Stimulated activated CD4-positive, alpha-beta T cell treated with anti-CD3 and anti-CD28 coated beads, Interleukin-4, amount 100 ng/mL, for 1 hour (primary cell): ENCODE measurements at places on chromosomes 12 and 14.

DNA sequence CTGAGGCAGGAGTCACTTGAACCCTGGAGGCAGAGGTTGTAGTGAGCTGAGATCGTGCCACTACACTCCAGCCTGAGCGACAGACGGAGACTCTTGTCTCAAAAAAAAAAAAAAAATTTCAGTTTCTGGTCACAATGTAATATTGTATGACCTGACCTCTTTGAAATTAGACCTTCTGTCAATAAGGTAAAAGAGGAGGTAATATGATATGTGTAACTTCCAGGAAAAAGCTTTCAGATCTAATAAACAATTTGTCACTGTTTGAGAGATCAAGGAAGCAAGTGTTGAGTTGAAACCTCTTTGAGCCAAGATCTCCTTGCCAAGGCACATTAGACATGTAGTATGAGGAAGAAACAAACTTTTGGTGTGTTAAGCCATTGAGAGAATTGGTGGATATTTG, 101.7 kb upstream of the ATF7IP start:
- no peak for DNase-seq

GRCh38 chr14:101559624-101560533, 1.4 kb upstream of the DIO3 start:
- no peak for DNase-seq

GRCh38 chr12:112179916-112180315, 54.6 kb downstream of the TRAFD1 start:
- no peak for DNase-seq

GRCh38 chr12:109557805-109558204, 15.5 kb downstream of the MMAB start:
- DNase-seq = no peak
